Activated naive CD8-positive, alpha-beta T cell treated with anti-CD3 and anti-CD28 coated beads, Interleukin-2, amount 10 ng/mL, durations not matched to agents 7 days and 5 days (primary cell): ENCODE measurements at places on chromosomes 1 and 21. TPM values are rescaled to one million over a fixed set of nuclear protein-coding genes. Genes with fewer than 3 reads are reported as not detected.

DNA sequence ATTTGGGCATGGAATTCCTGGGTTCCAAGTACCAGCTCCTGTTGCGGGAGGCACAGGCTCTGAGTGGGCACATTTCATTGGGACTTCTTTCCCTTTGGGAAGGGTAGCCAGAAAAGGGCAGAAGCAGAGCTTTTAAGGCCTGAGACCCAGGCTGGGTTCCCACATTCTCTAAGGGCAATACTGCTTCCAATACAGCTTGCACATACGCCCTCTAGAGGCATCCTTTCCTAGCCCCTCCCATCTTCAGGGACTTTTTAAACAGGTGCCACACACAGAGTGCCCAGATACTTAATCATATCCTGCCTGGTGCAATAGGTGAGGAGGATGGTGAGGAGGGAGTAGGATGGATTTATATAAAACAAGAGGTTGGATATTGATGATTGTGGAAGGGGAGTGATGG is 5.7 kb downstream of the GPR88 start:
- H3K36me3 ChIP-seq = no peaks in the 10 kb centered on the region
- no peak overlapping the region for H3K4me3 ChIP-seq
- no peak overlapping the region for H3K27ac ChIP-seq
- peaks cover 5% of the 10 kb centered on the region for H3K4me1 ChIP-seq
- peaks cover 32% of the 10 kb centered on the region for H3K27me3 ChIP-seq
- DNase-seq = no peak

DNA sequence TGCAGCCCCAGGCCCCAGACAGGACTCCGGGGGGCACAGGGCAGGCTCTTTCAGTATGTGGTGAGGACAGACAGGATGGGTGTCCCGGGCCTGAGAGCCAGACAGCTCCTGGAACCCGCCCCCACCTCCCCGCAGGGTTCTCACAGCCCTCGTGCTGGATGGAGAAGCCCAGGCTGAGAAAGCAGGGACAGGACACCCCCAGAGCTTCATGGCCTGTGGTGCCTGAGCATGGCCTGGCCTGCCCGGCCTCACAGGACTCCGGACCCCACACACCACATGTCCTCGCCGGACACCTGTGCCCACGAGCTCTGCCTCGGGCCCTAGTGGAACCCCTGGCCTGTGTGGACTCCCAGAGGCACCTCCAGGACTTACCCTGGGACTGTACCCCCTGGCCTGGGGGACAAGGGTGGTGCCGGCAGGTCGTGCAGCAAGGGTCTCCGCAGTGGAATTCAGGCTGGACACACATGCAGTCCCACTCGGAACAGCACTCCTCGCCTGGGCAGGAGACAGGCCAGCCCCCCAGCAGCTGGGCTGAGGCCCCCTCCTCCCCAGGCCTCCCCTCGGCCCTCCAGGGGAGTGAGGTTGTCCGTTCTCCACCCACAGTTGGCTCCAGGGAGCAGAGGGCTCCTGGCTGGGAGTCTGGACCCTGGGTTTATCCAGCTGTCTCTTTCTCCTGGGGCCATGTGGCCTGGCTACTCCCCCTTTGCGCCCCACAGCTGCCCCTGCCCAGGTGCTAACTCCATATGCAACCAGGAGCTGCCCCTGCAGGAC is 1.2 kb downstream of the TNFRSF18 start:
- no peaks in the 10 kb centered on the region for H3K36me3 ChIP-seq
- peaks cover 2% of the 10 kb centered on the region for H3K27me3 ChIP-seq
- H3K4me3 ChIP-seq = peak overlapping the region; percentile 48
- peak overlapping the region; percentile 60 for H3K27ac ChIP-seq

- H3K36me3 ChIP-seq = no peaks in the 10 kb centered on the region
- no peaks in the 10 kb centered on the region for H3K4me1 ChIP-seq
- peaks cover 15% of the 10 kb centered on the region for H3K27me3 ChIP-seq
- H3K4me3 ChIP-seq = no peak overlapping the region
These were observed 13.1 kb upstream of the COP1 start for GRCh38 chr1:176220100-176220689.

GRCh38 chr1:972726-973458 is 6.6 kb downstream of the PLEKHN1 start:
- DNase-seq = no peak
- peaks cover 2% of the 10 kb centered on the region for H3K4me1 ChIP-seq
- H3K4me3 ChIP-seq = no peak overlapping the region
- peaks cover 9% of the 10 kb centered on the region for H3K27me3 ChIP-seq
- H3K36me3 ChIP-seq = no peaks in the 10 kb centered on the region

- H3K27ac ChIP-seq = no peak overlapping the region
- H3K27me3 ChIP-seq = peaks cover 53% of the 10 kb centered on the region
- DNase-seq = no peak
These were observed 4.0 kb upstream of the HLX start for GRCh38 chr1:220875260-220875659.

TSPAN1 gene
- total RNA-seq = not detected
